Inflammatory macrophage (primary cell): ENCODE measurements at places on chromosomes 1 and 21.

GRCh38 chr1:158730453-158730852, 9.9 kb upstream of the OR6K3 start:
- DNase-seq, result no peak

DNA sequence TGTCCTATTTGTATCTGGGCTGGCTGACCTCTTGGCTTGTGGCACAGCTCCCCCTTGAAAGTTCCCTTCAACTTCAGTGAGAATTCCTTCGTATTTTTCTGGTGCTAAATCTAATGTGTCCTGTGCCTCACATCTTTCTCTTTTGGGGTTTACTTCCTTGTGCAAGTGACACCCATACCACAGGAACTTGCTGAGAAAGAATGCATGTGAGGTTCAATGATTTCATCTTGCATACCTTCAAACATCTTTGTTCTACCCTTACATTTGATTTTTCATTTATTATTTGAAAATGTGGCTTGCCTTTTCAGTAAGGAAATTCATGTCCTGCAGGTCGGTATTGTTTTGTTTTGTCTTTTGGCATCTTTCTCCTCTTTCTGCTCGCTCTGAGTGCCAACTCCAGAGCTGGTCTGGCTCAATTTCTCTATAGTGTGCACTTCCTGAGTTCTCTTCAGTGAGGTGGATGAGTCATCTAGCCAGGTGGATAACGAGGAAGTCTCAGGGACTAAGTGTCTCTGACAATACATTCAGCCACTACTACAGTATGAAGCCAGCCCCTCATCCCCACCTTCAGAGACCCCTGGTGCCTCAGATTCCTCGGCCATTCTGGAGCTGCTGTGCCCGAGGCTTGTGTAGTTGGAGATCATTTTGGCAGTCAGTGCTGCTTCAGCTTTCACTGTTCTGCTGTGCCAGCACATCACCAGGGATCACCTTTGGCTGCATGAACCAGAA, 59.5 kb downstream of the RIPK4 start:
- DNase-seq, result no peak

DNA sequence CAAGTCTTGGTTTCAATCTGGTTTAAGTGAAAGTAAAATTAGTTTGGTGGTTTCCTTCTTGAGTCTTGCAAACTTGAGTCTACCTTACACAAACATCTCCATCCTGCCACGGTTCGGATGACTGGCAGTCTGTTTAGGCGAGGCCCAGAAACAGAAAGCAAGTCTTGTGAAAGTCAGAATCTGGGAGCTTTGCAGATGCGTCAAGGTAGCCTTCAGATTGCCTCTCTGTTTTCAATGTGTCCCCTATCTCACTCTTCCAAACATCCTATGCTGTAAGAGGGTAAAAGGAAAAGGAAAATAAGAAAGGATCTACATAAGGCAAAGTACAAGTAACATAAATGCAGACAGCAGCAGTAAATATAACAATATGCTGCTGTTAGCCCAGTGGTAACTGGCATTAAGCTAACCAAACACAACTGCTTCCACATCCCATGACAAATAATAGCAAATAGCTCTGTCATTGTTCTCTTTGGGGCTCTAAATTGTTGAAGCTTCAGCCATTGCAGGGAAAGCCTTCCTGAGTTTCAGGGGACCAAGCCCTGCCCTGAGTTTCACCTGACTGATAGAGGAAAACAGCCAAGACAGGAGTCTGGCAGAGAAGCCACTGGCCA, 26.2 kb upstream of the C1orf105 start:
- peak; percentile 54 for DNase-seq

- DNase-seq, result no peak
Observed at GRCh38 chr1:182003953-182004586, 57.4 kb downstream of the ZNF648 start.

GRCh38 chr1:218823291-218823900, 350.3 kb upstream of the LYPLAL1 start:
- no peak for DNase-seq

- no peak for DNase-seq
Observed at GRCh38 chr1:205447457-205448341, 8.1 kb downstream of the BLACAT1 start.

- DNase-seq, result no peak
Observed at GRCh38 chr1:193402977-193403376, 216.6 kb upstream of the B3GALT2 start.
